ENCODE measurements at places on chromosomes 1 and 21.
A peak's percentile ranks its signal among the peaks of the same experiment; 100 is the strongest.

DNA sequence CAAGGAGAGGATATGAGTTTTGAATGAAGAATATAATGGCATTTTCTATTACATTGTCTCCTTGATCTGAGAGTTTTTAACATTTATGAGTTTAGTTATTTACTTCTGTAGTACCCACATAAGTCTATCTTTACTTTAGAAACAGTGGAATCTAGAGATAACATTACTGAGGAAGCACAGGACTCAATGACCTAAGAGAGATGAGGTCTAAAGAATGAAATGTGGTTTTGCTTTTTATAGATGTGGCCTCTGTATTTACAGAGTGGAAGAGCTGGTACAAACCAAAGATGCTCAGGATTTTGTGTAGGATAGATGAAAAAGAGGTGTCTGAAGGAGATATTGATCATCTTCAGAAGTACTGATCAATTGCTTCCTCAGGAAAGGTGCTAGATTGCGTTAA is 177.3 kb downstream of the KCTD3 start:
- peak; percentile 73 for DNase-seq

GRCh38 chr1:170461291-170461747 is 70.6 kb upstream of the GORAB start:
- DNase-seq: peak; percentile 95

- no peak for DNase-seq
Observed at GRCh38 chr1:154808261-154808908, 61.7 kb downstream of the KCNN3 start.

GRCh38 chr1:147648933-147649332 is 21.4 kb downstream of the ACP6 start:
- DNase-seq: no peak
